ENCODE measurements at places on chromosomes 2 and 18.
A peak's percentile ranks its signal among the peaks of the same experiment; 100 is the strongest.

DNA sequence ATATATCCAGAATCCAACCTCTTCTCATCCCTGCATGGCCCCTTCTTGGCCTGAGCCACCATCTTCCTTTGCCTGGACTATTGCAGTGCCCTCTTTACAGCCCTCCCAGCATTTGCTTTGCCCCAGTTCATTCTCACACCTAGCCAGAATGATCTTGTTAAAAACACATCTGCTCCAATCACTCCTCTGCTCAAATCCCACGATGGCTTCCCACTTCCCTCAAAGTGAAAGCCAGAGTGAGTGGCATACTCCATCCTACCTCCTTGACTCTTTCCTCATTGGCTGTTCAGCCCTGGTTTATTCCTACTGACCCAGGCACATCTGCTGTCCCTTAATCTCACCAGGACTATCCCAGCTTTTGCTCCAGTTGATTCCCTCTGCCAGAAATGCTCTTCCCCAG is 14.7 kb downstream of the SULT6B1 start:
- DNase-seq: no peak

GRCh38 chr2:112765251-112765650 is 842 bp upstream of the CKAP2L start:
- DNase-seq: no peak

DNA sequence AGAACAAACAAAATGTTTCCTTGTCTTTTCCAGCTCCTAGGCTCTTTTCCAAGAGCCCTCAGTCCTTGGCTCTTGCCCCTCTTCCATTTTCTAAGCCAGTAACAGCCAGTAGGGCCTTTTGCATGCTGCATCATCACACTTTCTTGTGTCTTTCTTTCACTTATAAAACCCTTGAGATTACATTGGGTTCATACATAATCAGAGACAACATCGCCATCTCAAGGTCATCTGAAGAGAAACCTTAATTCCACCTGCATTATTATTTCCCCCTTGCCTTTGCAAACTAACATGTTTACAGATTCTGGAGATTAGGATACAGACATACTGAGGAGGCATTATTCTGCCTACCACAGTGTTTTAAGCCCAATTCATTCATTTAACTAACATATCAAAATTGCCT is 697.3 kb downstream of the TRIB2 start:
- no peak for DNase-seq

GRCh38 chr2:224098481-224099230 is 59.6 kb upstream of the SERPINE2 start:
- no peak for DNase-seq

DNA sequence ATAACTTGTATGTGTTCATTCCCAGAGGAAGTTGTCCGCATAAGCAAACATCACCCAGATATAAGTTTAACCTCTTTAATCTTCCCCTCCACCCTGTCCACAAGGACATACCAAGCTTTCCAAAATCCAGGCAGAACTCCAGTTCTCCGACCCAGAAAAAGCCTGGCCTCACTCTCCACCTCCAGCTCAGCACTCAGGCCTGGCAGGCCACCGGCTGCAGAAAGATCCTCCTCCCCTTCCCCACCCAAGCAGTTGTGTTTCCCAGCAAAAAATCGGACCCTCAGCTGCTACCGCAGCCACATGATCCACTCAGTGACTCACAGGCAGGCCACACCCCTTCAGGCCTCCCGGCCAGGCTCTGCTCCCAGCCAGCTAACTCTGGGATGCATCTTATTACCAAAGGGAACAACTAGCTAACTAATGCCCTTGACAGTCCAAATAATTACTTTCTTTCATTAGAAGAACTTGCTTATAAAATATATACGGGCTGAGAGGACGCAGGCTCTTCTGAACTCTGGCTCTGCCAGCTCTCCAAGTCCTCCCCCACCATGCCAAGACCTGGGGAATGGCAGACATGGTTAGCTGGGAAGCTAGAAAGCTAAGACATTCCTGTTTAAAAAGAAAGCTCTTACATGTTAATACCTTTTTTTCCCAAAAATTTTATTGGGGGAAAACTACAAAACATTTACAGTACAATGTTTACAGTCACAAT is 4.5 kb downstream of the ZFP36L2 start:
- peak; percentile 85 for DNase-seq

DNA sequence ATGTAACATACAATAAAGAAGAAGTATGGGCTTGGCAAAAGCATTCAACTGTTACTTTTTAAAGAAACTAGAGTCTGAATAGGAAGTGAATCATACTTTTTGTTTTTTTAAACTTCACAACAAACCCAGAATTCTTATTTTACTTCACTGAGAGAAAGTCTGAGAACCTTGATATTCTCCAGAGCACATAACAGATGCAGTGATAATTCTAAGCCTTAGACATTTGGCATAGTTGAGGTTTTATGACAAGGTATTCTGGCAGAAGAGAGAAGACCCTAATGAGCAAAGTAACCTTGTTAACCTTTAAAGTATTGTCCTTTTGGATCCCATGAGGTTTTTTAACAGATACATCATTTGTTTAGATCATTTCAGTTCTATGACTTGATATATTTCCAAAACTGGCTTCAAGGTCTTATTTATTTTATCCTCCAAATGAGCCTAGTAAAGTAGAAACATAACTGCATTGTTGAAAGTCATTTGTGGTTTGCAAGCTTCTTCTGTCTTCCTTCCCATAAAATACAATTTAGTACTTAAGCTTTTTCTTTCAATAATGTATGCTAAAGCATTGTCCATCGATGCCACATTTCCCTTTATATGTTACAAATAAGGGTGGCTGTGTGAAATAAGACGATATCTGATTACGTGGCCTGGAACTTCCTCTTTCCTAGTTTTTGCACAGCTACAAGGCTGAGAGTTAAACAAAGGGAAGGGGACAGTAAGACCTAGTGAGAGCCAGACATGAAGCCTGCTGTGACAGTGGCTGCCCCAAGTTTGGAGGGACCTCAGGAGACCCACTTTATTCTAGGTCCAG is 86.1 kb upstream of the ITPRID2 start:
- no peak for DNase-seq

- DNase-seq: no peak
Observed at GRCh38 chr18:37975446-37975845, 409.8 kb upstream of the CELF4 start.

DNA sequence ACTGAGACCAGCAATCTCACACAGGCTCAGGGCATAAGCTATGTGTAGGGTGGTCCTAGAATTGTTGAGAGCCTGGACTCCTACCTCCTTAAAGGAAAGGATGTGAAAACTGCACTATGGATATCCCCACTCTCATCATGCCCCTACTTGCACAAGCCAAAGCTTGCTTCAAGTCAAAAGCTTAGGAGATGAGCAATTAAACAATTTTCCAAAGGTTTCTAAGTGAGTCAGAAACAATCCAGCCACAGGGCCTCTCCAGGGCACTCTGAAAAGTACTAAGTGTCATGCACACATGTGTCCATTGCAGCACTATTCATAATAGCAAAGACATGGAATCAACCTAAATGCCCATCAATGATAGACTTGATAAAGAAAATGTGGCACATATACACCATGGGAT is 215.4 kb downstream of the AFF3 start:
- no peak for DNase-seq

DNA sequence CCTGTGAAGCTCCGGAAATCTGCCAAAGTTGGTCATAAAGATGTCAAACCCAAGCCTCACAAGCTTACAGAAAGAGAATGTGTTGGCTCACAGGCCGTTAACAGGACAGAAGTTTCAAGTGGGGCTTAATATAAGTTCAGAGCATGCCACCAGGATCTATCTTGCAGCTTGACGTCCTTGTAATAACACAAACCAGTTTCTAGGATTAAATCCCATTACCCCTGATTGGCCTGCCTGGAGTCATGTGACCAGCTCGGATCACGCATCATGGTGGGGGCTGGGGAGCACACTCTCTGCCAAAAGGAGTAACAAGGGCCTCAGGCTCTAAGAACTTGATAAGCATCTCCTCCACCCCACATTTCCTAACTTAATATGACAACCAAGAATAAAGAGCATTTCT is 38.9 kb upstream of the SCG2 start:
- DNase-seq: no peak

DNA sequence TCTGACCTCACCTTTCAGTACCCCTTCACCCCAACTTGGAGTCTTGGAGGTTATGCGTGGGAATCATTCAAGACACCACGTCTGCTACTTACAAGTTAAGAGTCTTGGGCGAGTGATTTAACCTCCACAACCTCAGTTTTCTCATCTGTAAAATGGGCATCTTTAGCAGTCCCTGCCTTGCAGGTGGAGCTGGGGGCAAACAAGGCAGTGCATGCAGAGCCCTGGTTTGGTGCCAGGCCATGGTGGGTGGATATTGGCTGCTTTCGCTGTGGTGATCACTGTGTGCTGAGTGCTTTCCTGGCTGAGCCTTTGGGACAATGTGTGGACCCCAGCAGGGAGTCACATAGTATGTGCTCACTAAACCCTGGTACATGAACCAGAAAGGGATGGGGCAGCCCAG is 20.4 kb upstream of the PTMA start:
- DNase-seq: no peak

DNA sequence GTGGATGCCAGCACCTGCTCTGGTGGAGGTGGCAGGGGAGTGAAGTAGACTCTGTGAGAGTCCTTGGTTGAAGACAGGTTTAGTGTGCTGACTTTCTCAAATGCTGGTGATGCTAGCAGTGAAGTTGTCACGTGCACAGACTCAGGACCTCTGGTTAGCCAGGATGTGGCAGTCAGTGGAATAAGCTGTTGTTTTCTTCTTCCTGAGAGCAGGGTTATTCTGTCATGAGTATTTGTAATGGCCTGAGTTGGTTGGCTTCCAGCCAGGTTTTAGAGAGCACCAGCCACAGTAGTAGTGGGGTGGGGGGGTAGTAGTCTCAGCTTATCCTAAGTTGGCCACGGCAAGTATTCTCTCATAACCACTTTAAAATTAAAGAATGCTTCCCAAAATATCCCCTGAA is 238.5 kb upstream of the FBXO11 start:
- no peak for DNase-seq

- DNase-seq: no peak
Observed at GRCh38 chr2:190765386-190766173, 115.0 kb upstream of the GLS start.

- DNase-seq: no peak
Observed at GRCh38 chr2:39024833-39025232, 96.0 kb downstream of the SOS1 start.

DNA sequence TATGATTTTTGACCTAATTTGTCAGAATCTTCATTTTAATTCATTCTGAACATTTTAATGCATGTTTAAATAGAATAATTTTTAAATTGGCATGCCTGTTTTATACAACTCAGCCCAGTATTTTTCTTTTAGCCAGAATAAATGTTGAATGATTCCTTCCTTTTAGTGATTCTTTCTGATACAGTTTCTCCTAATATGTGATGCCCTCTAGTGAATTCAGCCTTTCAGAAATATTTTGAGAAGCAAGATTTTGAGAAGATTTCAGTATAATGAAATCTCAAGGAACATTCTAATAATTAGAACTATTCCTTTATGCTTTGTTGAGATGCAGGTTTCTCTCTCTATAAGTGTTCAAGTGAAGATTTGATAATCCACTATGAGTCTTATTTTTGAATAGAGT is 28.5 kb downstream of the LCLAT1 start:
- DNase-seq: no peak

GRCh38 chr18:37545461-37546271 is 19.9 kb downstream of the CELF4 start:
- no peak for DNase-seq

- DNase-seq: no peak
Observed at GRCh38 chr18:79529991-79530390, 134.3 kb downstream of the NFATC1 start.

DNA sequence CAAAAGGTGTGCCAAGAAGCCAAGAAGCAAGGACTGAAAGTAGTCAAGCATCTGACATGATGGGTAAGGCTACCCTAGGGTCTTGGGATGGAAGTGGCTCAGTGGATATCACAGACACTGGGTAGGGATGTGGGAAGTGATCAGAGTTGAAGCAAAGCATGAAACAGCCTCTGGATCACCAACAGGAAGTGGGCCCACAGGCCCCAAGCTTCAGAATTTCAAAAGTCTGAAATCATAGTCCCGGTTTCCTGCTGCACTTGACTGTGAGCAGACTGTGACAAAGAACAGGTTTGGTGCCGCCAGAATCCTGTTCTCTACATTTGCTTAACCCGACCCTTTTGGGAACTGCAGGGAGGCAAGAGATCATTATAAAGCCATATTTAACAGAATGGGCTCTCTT is 57.4 kb downstream of the SP100 start:
- DNase-seq: no peak

- no peak for DNase-seq
Observed at GRCh38 chr2:159381574-159381973, 95.1 kb upstream of the WDSUB1 start.

- DNase-seq: no peak
Observed at GRCh38 chr2:120669121-120669952, 66.3 kb upstream of the GLI2 start.

DNA sequence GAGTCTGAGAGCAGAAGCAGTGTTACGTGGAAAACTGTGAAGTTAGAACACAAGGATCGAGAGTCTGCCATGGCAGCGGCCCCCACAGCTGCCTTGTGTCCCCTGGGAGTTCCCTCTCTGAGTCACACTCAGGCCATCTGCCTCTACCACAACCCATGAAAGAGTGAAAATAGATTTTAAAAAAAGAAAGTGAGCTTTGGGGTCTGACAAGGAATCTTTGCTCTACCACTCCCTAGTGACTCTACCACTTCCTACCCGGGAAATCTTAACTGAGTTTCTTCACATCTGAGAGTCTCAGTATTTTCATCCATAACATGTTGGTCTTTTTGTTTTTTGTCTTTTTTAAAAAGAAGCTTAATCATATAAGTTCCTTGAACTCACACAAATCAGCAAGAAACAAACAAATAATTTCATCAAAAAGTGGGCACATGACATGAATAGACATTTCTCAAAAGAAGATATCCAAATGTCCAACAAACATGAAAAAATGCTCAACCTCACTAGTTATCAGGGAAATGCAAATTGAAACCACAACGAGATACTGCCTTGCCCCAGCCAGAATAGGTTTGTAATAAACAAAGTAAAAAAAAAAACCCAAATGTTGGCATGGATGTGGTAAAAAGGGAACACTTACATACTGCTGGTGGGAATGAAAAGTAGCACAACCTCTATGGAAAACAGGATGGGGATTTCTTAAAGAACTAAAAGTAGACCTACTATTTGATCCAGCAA is 2.4 kb upstream of the MSGN1 start:
- no peak for DNase-seq

DNA sequence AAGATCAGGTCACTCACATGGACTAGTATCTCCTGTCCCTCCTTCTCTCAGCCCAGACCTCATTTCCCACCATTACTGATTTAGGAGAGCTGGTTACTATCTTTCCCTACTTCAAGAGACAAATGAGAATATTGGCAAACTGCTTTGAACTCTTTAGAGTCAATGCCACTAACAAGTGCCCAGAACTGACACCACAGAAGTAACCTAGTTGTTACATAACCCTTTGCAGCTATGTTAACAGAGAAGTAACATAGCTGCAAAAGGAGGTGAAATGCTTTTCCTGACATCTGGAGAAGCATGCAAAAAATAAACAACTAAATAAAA is 30.0 kb downstream of the TGFA start:
- DNase-seq: no peak

- DNase-seq: no peak
Observed at GRCh38 chr2:134341476-134341875, 87.6 kb downstream of the MGAT5 start.

- no peak for DNase-seq
Observed at GRCh38 chr2:10620481-10620880, 69.3 kb downstream of the NOL10 start.

GRCh38 chr2:216619411-216620393 is 13.5 kb upstream of the IGFBP2 start:
- DNase-seq: no peak
